Myometrial cell (primary cell): ENCODE measurements at places on chromosomes 7 and 10. TPM values are rescaled to one million over a fixed set of nuclear protein-coding genes. Genes with fewer than 3 reads are reported as not detected.

ANKRD7 gene
- total RNA-seq, result 0.18 and 2.6 TPM in 2 replicates

CTBP2 gene
- total RNA-seq, result 63.6 and 72.6 TPM in 2 replicates

RELN gene
- total RNA-seq, result 0.29 and 4.4 TPM in 2 replicates

PCLO gene
- total RNA-seq, result 1.1 and 2.9 TPM in 2 replicates

ABCF2 gene
- total RNA-seq, result 69.5 and 72.6 TPM in 2 replicates

ZNF853 gene
- under 0.01 and 0.58 TPM in 2 replicates for total RNA-seq

ZSWIM8 gene
- total RNA-seq, result 54.8 and 57.4 TPM in 2 replicates

LAMB1 gene
- 154 and 167 TPM in 2 replicates for total RNA-seq

METTL27 gene
- total RNA-seq, result 16.8 and 20.8 TPM in 2 replicates

ATG9B gene
- total RNA-seq, result not detected in 2 replicates

PHYHIPL gene
- 2.3 TPM in 1 of 2 replicates, not detected in the other for total RNA-seq

IL6 gene
- 0.53 and 9.5 TPM in 2 replicates for total RNA-seq

PON1 gene
- not detected in 2 replicates for total RNA-seq

IFIT1B gene
- total RNA-seq, result not detected in 2 replicates

PODXL gene
- total RNA-seq, result 3.2 and 5.3 TPM in 2 replicates

AKR1C8 gene
- not detected in 2 replicates for total RNA-seq

TAS2R39 gene
- not detected in 2 replicates for total RNA-seq

BBS9 gene
- 14.5 and 19.6 TPM in 2 replicates for total RNA-seq

AQP1 gene
- 1.1 and 1.4 TPM in 2 replicates for total RNA-seq

SLC26A5 gene
- total RNA-seq, result not detected in 2 replicates
